ENCODE measurements at places on chromosomes 7 and 10.

GRCh38 chr10:59575269-59575668 lies 134.4 kb downstream of the SLC16A9 start:
- DNase-seq: no peak

DNA sequence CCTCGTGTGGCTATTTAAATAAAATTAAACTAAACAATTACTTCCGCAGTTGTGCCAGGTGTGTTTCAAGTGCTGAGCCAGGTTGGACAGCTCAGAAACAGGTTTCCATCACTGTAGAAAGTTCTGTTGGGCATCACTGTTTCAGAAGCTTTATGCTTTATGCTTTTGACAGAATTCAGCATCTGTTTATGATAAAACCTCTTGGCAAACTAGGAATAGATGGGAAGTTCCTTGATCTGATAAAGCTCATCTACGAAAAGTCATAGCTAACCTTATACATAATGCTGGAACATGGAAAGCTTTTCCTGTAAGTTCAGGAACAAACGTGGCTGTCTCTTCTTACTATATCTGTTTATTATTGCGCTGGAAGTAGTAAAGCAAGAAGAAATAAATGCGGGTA lies 143.4 kb downstream of the DOCK1 start:
- DNase-seq: no peak

DNA sequence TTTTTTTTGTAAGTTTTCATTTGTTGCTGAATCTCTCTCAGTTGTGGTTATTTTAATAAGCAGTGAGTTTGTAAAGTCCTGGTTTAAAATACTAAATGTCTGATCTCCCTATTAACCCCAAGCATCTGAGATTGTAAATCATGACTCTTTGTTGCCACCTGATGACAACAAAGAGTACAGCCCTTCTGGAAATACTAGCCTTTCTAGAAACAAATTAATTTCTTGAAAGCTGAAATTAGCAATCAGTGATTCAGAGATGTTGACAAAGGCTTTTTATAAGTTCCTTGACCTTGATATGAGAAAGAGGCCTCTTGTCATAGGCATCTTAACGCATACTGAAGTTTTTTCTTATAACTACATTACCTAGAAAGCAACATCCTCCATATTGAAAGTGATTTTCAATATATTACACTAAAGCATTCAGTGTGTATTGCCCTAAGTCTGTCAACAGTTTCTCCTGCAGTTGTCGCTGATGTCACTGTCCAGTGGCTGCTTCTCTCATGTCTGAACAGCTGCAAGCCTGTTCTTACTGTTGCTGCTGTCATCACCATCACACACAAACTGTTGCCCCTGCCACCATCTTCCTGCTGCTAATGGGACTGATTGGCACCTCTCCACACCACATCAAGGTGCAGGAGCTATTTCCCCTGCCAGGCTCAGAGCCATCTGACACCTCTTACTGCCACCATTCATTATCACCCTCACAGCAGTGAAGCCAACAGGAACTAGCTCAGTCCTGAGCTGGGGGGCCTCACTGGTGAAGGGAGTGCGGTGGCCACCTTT lies 95.1 kb upstream of the LRGUK start:
- DNase-seq: no peak

GRCh38 chr7:140517546-140518369 lies 38.5 kb upstream of the MKRN1 start:
- peak; percentile 31 for DNase-seq

DNA sequence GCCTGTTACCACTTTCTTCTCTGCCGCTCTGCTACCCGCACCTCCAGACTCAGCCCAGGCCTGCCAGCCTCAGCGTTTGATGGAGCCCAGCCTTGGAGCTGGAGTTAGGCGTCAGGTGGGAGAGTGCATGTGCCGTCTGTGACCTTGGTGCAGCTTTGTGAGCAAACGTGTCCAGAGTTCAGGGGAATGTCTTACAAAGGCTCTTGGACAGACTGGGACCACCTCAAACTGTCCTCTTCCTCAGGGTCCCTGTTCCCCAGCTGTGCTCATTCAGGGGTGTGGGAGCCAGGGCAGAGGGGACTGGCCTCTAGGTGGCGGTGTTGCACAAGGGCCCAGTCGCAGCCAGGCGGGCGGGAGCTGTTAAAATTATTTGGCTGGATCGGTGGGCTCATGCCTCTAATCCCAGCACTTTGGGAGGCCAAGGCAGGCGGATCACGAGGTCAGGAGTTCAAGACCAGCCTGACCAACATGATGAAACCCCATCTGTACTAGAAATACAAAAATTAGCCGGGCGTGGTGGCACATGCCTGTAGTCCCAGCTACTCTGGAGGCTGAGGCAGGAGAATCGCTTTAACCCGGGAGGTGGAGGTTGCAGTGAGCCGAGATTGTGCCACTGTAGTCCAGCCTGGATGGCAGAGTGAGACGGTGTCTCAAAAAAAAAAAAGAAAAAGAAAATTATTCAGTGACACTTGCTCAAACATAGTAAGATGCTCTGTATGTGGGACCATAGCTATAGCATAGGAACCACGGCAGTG lies 89.2 kb downstream of the ADCY1 start:
- DNase-seq: no peak

GRCh38 chr10:51960494-51960895 lies 261.1 kb upstream of the CSTF2T start:
- DNase-seq: no peak

GRCh38 chr10:4107285-4107851 lies 322.4 kb upstream of the KLF6 start:
- no peak for DNase-seq

GRCh38 chr7:2482725-2483451 lies 6.7 kb upstream of the GRIFIN start:
- no peak for DNase-seq

GRCh38 chr7:22116451-22117030 lies 170.8 kb upstream of the CDCA7L start:
- DNase-seq: no peak

GRCh38 chr7:136359333-136359903 lies 382.3 kb upstream of the MTPN start:
- no peak for DNase-seq

GRCh38 chr7:137846549-137846826 lies 286 bp downstream of the DGKI start:
- DNase-seq: no peak

- DNase-seq: no peak
Observed at GRCh38 chr7:28941633-28942032, 16.5 kb downstream of the TRIL start.
